NCI-H510A treated with DMSO at 0.1 percent for 48 hours (cell line): ENCODE measurements at places on chromosomes 2 and 18.

- DNase-seq: no peak
Observed at GRCh38 chr2:118614841-118615271, 232.6 kb downstream of the EN1 start.

DNA sequence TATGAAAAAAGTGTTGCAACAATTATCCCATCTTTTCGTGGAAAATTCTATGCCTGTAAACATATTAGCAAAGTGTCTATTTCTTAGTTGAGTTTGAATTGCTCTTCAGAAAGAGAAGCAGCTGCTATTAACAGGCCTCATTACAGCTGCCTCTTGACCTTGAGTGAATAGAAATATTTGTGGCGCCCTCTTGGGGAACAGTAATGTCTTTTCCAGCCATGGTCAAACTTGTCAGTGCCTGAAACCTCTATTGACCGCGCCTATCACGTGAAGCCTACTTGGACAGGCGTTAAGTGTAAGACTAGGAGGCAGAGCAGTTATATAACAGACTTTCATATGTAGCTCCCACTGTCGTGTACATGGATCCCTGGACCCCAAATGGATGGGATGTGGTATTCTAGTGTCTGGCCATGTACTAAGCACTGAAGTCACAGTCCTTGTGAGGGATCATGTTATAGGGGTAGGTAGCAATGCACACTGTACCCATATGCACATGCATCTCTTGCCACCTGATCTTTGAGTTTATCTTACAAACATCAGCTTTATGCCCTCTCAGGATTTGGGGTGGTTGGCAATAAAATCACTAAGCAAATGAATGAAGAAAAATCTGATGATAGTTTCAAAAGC, 245.0 kb downstream of the PTGR3 start:
- DNase-seq: peak; percentile 99

DNA sequence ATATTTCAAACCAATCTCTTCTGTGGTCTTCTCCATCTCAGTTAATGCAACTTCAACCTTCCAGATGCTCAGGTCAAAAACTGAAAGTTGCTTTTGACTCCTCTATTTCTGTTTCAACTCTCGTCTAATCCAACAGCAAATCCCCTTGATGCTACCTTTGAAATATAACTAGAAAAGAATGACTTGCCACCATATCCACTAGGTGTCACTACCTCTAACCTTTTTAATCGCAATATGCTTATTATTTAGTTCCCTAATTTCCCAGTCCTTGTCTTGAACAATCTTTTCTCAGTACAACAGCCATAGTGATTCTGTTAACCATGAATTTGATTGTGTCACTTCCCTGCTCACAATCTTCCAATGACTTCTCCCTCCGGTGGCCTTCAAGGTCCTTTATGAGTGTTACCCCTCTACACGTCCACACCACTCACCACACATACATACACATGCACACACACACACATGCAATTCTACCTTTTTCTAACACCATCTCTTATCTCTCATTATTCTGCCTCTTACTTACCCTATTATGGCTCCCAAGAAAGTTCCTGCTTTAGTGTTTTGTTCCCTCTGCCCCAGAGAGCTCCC, 245.5 kb upstream of the KCNJ3 start:
- no peak for DNase-seq

GRCh38 chr2:200259577-200259957, 46.9 kb upstream of the SPATS2L start:
- peak; percentile 70 for DNase-seq

GRCh38 chr18:6835345-6835744, 105.8 kb downstream of the ARHGAP28 start:
- DNase-seq: peak; percentile 16

DNA sequence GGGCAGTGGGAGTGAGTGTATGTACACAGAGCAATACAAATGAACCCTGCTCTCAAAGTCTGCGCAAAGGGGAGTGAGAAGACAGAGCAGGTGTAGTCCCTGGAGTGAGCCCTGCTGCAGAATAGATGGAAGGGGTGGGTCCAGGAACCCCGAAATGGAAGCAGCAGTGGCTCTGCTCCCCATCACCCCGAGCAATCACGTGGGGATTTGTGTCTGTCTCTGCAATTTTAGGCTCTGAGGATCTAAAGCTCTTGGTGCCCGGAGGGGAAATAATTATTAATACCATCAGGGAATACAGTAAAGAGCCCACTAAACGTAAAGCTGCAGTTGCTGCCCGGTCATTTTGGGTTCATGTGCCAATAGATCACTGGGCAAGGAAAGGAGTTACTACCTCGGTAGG, 118.3 kb downstream of the LPIN1 start:
- DNase-seq: no peak

- peak; percentile 37 for DNase-seq
Observed at GRCh38 chr18:68233018-68233417, 481.9 kb downstream of the TMX3 start.

DNA sequence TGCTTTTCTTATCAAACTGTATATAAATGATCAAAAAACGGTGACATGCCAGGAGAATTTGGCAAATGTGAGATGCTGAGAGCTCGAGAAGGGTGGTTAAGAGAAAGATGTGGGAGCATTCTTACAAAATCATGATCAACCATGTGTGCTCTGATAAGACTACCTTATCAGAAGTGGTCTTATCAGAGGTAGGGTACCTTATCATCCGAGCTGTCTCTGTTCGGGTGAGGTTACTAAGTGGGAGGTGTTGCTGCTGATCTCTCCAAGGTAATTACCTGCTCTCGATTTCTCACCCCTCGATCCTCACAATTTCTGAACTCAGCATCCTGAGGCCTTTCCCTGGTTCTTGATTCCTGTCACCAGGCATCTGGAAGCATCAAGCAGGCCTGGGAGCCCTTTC, 813.0 kb upstream of the ID2 start:
- no peak for DNase-seq

DNA sequence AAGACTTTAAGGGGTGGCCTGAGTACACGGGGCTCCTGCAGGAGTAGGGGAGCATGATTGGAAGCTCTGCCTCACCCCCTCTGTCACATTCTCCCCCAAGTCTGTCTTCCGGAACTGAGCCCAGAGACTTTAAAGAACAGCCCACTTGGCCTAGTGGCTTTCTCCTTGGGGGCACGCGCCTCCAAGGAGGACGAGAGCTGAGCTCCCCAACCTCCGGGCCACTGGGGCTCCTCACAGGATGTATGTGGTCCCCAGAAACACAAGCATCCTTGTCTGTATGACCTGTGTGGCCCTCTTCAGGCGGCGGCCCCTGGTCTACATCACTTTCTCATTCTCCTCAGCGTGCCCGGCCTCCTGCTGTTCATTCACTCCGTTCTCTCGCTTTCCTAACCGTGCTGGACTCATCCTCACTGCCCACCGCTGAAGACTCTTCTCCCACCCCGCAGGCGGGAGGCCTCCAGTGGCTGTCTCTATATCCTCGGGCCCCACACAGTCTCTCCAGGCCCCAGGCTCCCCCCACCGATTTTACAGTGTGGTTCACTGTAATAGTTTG, 23.7 kb downstream of the KCNF1 start:
- peak; percentile 20 for DNase-seq

DNA sequence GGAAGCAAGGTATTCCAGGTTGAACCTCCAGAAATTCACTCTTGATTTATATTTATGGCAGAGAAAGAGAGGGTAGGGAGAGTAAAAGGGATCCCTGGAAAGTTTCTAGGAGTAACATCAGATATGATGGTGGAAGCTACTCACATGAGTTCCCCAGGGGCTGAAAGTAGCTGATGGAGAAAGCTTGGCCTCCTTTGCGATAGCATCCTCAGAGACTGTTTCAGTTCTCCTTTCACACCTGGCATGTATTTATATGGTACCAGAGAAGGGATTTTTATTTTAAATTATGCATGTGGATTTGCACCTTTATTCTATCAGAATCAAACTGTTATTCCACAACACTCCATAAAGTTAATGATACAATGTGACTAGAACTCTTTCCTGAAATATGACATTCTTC, 126.3 kb upstream of the OSR1 start:
- no peak for DNase-seq

- no peak for DNase-seq
Observed at GRCh38 chr18:49446481-49446880, 14.0 kb downstream of the DYM start.
